ENCODE measurements at places on chromosomes 11 and 22.

GRCh38 chr11:45677770-45678512, 12.5 kb upstream of the CHST1 start:
- DNase-seq: no peak

- DNase-seq: no peak
These were observed 6.9 kb downstream of the OSBPL5 start for GRCh38 chr11:3158131-3158591.

- peak; percentile 57 for DNase-seq
These were observed 47.1 kb upstream of the OPCML start for GRCh38 chr11:133579165-133580031.

GRCh38 chr11:117823946-117824420, 561 bp downstream of the FXYD2 start:
- peak; percentile 71 for DNase-seq

DNA sequence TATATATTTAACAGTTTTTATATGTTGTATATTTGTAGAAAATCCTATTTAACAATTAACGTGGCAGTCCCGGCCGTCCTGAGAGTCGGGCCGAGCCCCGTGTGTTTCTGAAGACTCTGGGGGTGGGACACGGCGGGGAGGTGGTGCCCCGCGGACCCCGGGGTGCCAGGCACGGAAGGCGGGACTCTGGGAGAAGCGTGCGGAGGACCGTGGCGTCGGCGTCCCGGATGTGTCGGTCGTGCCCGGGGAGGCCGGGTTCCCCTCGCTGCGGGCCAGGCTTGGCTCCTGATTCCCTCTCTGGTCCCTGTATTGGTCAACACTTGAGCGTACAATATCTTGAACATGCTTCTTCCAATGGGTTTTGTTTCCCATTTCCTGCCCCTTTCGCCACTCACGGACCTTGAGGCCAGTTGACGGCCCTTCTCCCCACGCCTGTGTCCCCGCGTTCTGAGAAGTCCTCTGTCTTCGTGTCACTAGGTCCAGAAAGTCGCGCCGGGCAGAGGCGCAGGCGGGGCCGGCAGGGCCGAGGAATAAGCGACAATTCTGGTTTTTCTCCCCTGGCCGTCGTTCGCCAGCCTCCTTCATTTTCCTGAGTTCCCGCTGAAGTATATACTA, 1076.7 kb downstream of the BRD1 start:
- no peak for DNase-seq

DNA sequence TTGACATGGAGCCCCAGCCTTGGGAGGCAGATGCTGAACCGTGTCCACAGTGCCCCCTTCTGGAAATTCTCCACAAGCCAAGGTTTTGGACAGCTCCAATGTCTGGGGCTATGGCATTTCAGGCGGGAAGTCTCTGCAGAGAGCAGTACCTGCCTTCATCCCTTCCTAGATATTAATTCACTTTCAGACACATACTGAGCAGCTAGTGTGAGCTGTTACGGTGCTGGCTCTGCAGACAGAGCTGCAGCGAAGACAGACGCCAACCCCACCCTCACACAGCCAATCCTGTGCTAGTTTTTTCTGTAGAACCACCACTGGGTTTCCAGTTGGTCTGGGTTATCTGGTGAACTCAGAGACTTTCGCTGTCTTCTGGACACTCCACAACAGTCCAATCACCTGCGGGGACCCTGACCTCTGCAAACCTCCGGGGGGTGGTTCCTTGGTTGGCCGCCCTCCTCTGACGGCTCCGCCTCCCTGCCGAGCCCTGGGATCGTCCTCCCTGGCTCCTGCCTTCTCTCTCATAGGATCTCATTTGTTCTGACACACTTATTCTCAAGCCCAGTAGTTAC, 9.1 kb downstream of the LMF2 start:
- no peak for DNase-seq

GRCh38 chr11:119262668-119263351, 54.1 kb downstream of the MCAM start:
- no peak for DNase-seq

DNA sequence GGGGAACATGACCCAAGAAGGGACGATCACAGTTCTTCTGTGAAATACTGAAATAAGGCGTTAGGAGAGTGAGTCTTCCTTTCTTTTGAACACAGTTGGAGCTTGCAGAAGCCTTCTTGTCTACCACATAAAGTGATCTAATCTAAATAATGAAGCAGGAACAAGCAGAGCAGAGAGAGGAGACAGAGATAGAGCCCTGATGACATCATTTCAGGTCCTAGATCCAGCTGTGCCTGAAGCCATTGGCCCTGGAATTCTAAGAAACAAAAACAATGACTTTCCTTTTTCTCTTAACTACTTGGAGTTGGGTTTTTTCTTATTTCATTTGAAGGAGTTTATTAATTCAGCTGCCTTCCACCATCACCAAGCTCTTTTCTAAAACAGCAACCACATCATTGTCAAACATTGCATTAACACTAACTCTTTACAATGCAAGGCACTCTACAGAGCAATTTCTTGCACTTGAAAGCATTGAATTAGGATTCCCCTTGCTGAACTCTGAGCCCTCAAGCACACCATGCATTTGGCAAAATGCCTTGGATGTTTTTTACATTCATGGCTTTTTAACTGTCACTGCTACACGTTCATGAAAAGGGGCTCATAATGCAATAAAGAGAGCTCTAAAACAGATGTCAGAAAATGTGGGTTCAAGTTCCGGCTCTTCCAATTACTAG, 117.2 kb upstream of the TIMP3 start:
- no peak for DNase-seq

DNA sequence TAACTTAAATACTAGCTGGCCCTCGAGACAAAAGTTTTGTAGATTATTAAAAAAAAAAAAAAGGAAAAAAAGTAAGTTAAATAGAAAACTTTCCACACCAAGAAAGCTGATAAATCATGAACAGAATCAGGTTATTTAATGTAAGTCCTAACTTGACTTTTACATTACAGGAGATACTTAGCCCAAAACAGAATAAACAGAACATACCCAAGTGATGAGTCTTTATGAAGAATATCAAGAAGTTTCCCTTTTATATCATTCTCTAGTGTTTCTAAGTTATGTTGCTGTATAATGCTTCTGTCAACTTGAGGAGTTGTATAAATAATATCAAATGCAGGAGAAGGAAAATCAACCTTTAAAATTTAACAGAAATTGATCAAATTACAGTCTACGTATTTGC, 44.5 kb upstream of the RPS13 start:
- no peak for DNase-seq

GRCh38 chr11:44950031-44950624, 555 bp downstream of the TP53I11 start:
- DNase-seq: no peak

DNA sequence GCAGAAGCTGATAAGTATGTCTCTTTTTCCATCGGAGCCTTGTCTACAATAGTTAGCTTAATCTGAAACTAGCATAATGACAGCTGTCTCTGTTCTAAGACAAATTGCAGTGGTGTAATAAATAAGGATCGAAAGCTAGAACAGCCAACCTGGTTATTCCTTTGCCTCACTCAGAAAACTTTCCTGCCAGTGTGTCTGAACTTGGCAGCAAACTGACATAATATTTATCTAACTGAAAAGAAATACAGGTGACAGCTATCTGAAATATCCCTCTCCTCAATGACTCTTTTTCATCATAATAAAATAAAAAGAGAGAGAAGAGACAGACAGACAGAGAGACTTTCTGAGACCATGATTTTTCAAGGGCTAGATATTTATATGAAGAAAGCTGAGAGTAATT, 642.5 kb downstream of the LRRC4C start:
- no peak for DNase-seq

- no peak for DNase-seq
These were observed 16.7 kb downstream of the TAB1 start for GRCh38 chr22:39416319-39416718.

GRCh38 chr11:17528906-17529843, 15.0 kb downstream of the USH1C start:
- no peak for DNase-seq
